ENCODE measurements at places on chromosomes 3 and 15.
A peak's percentile ranks its signal among the peaks of the same experiment; 100 is the strongest.

DNA sequence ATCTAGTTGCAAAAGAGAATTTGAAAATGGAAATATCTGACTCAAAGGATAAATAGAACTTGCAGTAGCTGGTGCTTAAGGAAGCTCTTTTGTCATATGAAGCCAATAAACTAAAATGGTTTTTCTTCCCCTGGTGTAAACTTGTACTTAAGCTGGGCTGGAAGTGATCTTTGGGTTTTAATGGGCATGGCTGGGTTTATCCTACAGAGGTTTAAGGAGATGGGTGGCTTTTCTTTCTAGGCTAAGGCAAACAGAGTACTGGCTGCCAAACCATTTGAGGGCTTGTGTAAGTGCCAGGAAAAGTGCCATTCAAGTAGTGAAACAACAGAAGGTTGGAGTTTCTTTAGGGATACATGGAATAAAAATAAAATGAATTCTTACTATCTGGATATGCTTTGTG lies 12.1 kb upstream of the UTS2B start:
- no peak for DNase-seq

DNA sequence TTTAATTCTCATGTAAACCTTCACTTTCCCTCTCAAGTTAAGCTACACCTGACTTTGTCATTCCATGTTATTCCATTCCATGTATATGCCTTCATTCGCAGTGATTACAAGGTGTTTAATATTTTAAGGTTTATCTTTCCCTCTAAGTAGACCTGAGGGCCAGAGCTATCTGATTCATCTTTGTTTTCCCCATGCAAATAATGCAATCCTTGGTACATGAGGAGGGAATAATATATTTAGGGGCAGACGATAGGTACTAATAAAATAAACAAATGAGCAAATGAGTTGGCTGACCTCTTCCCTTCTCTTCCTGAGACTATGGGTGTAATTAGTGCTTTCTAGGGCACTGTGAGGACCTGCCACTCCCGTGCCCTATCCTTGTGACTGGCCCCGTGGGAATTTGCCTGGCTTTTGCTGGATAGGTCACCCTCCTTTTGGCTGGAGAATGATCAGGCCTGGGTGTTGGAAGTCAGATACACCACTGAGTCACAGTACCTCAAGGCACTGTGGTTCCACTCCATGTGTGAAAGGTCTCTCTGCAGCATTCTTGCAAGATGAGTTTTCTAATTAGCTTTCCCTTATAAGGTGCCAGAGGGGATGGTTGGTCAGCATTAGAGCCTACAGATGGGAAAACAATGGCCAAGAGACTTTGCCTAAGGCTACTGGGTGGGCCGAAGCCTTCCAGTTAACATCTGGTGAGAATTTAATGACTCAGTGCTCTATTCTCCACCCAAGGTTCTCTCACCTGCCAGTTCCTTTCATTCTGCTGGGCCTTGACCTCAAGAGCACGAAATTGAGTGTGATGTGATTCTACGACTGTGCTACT lies 183.2 kb downstream of the P3H2 start:
- no peak for DNase-seq

DNA sequence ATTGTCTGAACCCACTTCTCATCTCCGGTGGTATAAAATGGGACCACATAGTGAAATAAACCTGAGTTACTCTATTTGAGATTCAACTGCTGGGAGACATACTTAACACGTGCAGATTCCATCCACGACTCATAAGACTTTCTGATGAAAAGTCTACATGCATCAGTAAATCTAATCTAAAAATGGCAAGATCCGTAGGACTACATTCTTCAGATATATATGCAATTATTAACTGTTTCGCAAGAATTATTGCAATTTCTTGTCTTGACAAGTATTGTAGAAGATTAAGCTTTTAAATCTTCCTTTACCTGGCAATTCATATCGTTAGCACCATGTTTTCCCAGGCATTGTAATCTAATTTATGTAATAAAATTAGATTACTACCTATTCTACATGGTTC lies 718.7 kb upstream of the CBLB start:
- no peak for DNase-seq

DNA sequence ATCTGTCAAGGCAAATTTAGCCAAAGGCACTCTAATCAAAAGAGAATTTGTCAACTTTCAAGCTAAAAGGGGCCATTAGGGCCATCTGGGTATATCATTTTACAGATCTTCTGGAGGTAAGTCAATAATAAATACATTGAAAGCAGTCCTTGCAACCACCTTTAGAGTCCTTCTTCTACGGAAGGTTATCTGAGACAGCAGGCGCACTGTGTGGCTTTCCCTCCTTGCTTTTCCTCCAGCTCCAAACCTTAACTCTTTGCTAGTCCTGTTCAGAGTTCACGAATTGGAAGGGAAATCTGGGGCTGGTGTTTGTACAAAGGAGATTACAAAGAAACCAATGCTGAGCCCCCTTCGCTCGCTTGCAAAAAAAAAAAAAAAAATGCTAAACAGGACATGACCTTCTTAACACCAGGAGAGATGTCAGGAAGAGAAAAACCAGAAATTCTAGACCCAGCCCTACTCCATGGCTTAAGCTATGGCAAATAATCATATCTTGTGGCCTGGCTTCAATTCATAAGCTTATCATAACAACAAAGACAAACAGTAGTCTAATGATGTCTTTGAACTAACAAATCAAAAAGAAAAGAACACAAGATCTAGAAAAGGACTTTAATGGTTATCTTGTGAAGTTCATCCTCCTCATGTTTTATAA lies 215.7 kb downstream of the STT3B start:
- DNase-seq, result no peak

- peak; percentile 80 for DNase-seq
Observed at GRCh38 chr3:169811631-169812331, 889 bp upstream of the LRRIQ4 start.

DNA sequence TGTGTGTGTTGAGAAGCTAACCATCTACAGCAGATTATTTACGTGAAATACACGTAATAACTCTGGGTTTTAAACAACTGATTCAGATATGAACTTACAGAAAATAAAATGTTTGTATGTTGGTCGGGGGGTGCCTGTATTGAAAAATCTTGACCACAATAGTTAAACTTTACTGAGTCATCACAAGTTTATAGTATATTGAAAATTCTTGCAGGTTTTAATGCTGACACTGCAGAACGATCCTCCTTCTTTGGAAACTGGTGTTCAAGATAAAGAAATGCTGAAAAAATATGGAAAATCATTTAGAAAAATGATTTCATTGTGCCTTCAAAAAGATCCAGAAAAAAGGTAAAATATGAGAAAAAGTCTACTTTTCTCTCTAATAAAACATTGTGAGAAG lies 41.3 kb upstream of the SLC22A13 start:
- no peak for DNase-seq

DNA sequence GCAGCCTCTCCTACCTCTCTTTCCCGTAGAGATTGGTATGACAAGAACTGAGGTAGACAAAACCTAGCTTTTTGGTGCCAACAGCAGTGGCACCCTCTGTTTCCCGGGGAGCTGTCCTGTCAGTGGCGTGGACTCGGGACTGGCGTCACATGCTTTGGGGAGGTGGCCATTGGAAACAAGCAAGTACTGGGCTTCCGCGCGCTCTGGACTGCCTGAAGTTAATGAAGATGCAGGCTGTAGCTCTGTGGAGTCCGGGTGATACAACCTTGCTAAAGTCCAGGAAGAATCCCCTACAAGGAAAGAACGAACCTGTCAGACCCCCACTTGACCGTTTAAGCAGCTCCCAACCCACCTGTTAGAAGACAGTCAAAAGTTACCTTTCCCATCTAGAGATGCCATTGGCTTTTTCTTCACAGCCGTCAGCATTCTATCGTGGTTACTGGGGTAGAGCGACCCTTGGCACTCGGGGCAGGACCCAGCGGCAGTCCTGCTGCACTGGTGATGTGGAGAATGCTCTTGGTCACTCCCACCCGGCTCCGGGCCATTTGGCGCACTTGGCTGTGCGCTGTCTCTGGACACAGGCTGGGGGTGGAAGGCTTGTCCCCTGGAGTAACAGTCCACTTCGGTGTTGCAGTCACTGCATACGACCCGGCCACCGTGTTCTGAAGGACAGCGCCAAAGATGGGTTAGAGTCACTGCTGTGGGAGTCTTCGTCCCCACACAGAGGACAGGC lies 120.5 kb downstream of the LRIG1 start:
- no peak for DNase-seq

- no peak for DNase-seq
Observed at GRCh38 chr3:23756206-23756840, 49.4 kb upstream of the UBE2E1 start.

DNA sequence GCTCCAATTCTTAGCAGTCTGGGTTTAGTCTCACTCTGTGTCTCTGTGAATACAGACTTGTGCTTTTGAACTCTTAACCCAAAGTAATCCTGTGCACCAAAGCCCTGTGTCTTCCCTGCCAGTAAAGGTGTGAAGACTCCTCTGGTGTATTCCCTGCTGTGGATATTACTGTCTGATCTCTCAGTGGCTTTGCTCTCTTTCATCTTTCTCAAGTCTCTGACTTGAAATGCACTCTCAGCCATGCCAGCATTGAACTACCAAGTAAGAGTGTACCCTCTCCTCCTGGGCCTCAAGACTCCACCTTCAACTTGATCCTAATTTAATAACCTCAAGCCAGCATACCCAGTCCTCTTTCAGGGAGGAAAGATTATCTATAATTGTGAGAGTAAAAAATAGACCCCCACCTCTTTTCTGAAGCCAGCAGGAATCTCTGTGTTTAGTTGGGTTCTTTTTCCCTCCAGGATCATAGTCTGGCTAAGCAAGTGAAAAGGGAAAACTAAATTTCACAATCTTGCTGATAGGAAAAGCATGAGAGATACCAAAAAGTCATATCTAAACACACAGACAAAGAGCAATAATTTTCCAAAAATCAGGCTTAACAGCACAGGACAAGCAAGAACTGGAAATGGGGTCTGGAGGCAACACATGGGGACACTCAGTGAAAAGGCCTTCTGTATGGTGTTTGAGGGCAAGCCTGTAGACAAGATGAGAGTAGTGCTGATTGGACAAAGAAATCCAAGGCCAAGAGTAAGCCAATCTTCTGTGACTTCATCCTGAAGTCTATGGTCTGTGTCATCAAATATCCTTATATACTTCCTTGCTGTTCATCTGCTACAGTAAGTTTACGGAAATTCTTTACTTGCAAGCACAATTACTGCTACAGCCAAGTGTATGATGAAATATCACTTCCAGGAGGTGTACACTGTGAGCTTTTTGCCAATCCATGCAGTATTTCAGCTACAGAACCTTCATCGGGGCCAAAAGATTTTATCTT lies 296.1 kb upstream of the TGFBR2 start:
- DNase-seq, result no peak

- no peak for DNase-seq
Observed at GRCh38 chr15:67947254-67948039, 106.7 kb upstream of the PIAS1 start.

- DNase-seq, result no peak
Observed at GRCh38 chr3:44238889-44239288, 2.8 kb upstream of the TOPAZ1 start.

- DNase-seq, result peak; percentile 58
Observed at GRCh38 chr3:89059211-89059925, 48.1 kb upstream of the EPHA3 start.

DNA sequence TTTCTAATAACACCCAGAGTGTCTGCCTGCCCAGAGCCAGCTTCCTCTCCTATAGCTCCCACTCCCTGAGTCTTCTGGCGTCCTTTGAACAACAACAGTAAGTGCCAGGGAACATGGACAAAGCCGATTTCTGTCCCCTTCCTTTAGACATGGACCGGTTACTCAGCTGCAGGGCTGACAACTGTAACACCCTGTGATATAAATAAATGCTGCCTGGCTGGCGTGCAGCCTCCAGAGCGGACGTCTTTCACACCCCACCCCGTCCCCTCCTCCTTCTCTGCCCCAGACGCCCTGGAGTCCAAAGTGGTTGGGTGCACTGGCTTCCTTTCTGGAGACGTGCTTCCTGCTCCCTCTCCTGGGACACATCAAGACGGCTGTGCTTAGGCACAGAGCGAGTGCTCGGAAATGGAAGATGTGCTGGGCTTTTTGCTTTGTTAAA lies 281.9 kb upstream of the LRRFIP2 start:
- peak; percentile 60 for DNase-seq

DNA sequence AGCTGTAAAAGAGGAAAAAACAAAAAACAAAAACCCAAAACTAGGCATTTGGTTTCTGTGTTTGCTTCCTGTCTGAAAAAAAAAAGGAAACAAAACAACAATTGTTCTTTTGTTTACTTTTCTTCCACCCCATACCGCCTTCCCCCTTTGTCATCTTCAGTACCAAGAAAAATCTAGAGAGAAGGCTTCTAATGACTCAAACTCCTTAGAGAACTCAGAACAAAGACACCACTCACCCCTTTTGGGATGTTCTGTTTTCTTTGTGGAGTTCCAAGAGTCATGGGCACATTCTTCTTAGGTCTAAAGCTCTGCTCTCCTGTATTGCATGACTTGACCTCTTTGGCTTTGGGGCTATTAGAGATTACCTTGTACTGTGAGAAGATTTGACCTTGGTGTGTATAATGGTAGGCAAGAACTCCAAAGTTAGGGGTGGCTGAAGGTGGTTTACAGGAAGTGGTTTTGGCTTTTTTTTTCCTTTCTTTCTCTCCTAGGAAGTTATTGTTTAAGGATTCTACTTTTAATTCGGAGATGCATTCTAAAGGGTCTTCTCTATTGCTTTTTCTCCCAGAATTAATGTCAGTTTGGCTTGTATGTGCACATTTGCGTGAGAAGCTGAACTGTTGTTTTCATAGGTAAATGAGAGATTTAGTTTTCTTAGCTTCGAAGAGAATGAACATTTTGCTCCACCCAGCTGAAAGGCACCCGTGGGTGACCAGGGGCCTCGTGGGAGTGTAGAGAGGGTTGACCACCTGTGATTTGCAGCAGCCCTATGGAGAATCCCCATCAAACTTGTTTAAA lies 39.5 kb upstream of the ZBTB20 start:
- no peak for DNase-seq

GRCh38 chr3:56251343-56251945 lies 216.8 kb downstream of the ERC2 start:
- DNase-seq, result peak; percentile 58

DNA sequence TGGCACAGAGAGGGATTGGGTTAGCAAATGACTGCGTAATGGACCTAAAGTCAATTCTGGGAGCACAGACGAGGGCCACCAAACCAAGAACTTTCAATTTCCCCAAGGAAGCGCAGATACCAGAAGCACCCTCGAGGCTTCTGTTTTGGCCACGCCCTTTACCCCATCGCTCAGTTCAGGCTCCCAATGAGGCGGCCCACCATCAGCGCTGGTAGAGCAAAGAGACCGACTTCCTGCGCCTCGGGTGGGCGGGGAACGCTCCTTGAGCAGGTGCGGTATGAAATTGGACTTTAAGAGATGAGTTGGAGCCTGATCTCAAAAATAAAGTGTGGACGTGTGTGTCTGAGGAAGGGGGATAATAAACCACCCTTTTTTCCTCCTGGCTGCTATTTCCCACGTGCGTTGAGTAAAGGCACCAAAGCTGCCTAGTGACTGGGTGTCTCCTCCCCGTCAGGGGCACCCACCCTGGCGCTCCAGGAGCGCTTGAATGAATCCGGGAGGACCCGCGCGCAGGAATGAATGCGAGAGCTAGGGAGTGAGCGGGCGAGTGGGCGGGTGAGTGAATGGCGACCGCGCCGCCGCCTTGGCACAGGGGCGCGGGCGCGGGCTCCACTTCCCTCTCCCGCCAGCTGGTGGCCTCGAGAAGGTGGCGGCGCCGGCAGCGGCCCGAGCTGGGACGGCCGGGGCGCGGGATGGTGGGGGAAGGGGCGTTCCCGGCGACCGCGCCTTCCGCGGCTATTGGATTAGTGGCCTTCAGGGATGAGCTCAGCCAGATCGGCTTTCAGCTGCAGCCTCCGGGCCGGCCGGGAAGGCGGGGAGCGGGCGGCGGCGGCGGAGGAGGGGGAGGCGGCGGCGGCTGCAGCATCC lies at the start of gene SPSB4:
Gene SPSB4 (plus strand): TSS at position 772 of the 867 bp plus-strand sequence. CDS start 14,758 bp downstream, outside the sequence.
- DNase-seq, result peak; percentile 62
